ENCODE measurements at places on chromosomes 2 and 18.

DNA sequence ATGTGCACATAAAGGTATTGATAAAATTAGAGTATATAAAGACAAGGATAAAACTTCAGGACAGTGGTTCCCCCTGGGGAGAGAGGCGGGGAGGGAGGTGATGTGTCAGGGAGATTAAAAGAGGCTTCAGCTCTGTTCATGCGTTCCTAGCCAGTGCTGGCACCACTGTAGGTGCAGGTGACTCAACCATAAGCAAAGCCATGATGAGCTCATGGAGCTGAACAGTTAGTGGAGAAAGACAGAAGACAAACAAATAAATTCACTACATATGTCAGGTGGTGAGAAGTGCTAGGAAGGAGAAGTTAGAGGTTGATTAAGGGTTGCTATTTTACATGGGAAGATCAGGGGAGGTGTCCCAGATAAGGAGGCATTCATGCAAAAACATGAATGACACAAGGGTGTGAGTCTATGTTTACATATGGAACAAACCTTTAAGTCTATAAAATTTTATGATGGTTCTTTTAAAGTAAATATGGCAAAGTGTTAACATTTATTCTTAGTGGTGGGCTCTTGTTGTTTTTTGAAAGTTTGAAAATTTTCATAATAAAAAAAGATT lies 136.0 kb downstream of the ANKRD44 start:
- no peak for DNase-seq

DNA sequence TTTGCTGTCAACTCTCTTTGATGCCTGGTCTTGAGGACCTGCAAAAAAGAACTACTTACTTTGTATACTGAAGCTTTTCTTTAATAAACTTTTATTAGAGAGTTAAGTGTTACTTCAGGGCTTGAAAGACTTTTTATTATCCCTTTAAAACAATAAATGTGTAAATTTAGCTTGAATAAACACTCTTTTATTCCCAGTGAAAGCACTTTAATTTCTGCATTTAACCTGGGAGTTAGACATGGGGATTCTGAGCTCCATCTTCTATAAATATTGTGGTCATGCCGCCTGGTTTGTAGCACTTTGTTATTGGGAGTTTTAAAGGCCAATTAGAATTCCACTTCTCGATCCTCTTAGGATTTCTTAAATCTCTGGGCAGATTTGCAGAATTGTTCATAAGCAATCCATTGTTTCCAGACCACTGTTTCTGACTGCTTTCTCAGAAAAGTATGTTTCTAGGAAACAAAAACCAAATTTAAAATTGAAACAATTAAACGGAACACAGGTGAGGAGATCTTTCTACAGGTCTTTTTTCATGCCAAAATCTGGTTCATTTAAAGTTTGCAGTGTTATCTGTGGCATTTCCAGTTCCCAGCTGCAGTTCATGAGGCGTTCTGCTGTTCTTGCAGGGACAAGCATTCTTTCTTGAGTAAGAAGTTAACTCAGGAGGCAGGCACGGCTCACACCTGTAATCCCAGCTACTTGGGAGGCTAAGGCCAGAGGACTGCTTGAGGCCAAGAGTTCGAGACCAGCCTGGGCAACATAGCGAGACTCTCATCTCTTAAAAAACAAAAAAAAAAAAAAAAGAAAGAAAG lies 18.1 kb upstream of the E2F6 start:
- no peak for DNase-seq

- no peak for DNase-seq
Measured at GRCh38 chr2:123077101-123077500, 948.0 kb upstream of the CNTNAP5 start.

DNA sequence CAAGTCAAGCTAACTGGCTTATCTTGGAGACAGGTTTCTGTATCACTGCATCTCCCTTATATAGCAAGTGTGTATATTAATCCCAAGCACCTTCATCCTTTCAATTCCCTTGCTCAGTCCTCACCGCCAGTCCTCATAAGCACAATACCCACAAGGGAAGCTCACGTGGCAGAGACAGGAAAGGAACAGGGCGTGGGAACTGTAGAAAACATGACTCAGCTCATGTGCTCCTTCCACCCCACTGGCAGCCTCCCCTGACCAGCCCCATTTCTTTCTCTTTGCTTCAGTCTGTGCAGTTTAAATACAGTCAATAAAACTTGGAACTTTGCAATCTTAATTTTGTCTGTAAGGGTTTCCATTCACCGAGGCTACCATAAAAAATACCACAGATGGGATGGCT lies 36.5 kb upstream of the CDH19 start:
- no peak for DNase-seq

Measured in epithelial cell of prostate (primary cell).